CD4-positive, alpha-beta T cell treated with Interleukin-1 beta for 1 hour (primary cell): ENCODE measurements at places on chromosomes 5 and 9.

DNA sequence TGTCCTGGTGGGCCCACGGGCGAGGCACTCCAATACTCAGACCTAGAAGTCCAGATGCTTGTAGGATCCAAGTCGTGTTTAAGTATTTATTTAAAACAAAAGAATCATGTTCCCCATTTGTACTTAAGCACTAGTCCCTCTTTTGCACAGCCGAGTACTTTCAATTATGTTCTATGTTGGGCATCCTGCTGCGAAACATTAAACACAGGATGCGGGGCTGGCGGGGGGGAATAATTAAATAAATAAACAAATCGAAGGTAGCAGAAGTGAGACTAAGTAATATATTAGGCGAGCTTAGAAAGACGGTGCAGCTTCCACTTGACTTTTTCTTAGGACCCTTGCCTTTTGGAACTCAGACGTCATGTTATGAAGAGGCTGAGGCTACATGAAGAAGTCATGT lies 1129.2 kb upstream of the ACO1 start:
- no peak for DNase-seq

- DNase-seq, result peak; percentile 61
Observed at GRCh38 chr5:72818866-72819534, 2.5 kb downstream of the TNPO1 start.

DNA sequence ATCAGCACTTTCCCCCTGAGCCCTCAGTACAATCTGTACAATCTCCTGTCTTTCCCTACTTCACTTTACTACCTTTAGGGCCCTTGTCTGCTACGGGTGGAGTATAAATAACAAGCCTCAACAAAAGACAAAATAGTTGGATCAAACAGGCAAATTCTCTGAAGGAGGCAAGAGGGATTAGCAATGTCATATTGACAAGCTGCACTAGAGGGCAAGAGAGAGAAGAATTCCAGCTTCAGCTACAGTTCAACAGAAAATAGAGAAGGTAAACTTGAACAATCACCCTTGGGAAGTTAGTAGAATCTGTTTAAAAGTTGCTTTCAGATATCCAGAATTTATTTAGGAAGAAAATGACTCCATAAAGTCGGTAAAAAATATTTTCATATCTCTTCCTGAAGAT lies 68.4 kb upstream of the IZUMO3 start:
- DNase-seq, result no peak

GRCh38 chr5:167460449-167461020 lies 830.9 kb upstream of the WWC1 start:
- DNase-seq, result no peak

DNA sequence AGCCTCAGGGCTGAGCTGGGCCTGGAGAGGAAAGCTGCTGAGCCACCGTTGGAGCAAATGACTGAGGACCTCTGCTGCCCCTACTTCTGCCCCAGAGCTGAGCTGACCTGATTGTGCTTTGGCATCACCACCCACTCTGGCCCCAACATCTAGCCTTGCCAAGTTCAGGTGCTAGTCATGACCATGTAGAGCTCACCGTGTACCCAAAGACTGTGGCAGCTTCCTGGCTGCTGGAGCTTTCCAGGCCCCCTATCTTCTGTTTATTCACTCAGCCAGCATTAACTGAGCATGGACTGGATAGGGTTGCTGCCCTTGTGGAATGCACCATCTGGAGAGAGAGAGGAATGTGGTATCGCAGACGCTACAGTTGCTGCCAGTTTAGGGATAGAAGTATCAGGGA lies 49.1 kb downstream of the JADE2 start:
- no peak for DNase-seq

- DNase-seq, result no peak
Observed at GRCh38 chr9:109816490-109816889, 36.5 kb downstream of the PALM2AKAP2 start.

DNA sequence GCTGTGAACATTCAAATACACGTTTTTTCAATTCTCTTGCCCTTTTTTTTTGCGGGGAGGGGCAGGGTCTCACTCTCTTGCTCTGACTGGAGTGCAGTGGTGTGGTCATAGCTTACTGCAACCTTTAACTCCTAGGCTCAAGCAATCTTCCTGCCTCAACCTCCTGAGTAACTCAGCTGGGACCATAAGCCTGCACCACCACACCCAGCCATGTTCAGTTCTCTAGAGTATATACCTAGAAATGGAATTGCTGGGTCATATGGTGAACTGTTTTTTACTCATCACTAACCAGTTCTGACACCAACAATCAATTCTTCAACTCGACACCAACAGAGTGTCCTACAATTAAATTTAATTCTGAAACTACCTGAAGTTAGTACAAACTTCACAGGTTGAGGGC lies 85.5 kb upstream of the ZNF169 start:
- DNase-seq, result no peak
